ENCODE measurements at places on chromosomes 6 and 20. TPM values are rescaled to one million over a fixed set of nuclear protein-coding genes. Genes with fewer than 3 reads are reported as not detected.

Gene TRIM15
- total RNA-seq = not detected

Gene PI3
- not detected for total RNA-seq

Gene TPX2
- total RNA-seq = 104 TPM

Gene BTN1A1
- total RNA-seq = not detected

Gene FAM209B
- not detected for total RNA-seq

Gene DPPA5
- not detected for total RNA-seq

Gene WFDC2
- total RNA-seq = not detected

Gene CDSN
- not detected for total RNA-seq

Gene TBC1D22B
- total RNA-seq = 6.7 TPM

Gene WFDC5
- not detected for total RNA-seq

Gene BTBD3
- 20.9 TPM for total RNA-seq
